ENCODE measurements at places on chromosomes 5 and 9.

DNA sequence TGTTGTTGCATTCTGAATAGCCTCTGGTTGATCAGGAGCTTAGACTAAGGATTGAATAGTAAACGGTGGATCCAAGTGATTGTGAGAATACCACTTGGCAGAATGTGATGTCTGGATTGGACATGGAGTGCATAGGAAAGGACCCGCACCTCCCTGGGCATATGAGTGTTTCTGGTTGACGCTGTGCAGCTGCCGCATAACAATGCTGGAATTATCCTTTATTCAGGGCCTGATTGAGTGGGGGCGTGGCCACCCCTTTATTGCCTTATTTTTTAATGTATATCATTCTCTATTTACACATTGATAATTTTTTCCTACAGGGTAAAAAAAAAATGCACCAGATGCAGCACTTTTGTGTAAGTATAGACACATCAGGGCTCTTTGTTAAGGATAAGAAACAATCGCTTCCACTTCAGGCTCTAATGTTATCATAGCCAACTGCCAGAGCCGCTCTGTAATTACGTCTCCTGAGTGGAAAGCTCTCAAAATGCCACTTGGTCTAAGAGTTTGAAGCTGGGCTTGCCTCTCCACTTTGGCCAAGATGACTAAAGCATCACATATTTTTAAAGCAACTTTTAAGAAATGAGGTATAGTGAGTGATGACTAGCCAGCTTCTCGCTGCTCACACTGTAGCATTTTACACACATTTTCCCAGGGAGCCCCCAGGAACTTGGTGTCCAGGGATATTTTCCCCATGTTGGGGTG lies 5.7 kb downstream of the FGD3 start:
- no peak for DNase-seq

- DNase-seq: no peak
These were observed 312.9 kb downstream of the ISL1 start for GRCh38 chr5:51696122-51696521.

DNA sequence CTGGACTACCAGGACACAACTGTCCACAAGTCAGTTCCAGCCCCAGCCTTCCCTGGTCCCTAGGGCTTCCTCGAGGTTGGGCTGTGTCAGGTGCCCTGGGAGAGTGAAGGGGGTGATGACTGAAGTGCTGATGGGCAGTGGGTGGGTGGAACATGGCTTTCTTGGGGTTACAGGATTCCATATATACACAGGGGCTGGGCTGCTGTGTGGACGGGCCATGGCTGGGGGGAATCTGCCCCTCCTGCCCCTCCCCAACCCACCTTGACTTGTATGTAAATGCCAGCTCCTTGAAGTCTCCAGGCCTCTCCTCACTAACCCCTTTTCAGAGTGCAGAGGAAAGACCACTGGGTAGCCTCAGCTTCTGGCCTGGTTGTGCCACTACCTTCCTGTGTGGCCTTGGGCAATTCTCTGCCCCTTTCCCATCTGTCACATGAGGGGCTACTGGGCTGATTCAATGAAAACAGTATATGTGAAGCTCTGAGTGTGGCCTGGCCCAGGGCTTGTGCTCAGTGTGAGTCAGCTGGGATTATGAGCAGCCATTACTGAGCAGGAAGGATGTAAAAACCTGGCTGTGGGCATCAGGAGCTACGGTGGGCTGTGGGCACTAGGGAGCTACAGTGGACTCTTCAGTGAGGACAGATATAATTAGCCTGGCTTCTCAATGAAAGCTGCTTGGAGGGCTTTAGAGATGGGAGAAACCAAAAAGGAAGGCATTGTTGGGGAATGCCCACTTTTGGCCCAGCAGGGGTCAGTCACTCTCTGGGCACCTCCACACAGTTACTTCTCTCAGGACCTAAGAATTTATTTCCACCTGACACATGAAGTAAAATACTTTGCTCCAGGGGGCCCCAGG lies 23.3 kb downstream of the PITX1 start:
- DNase-seq: no peak

GRCh38 chr5:179534431-179534830 lies 15.9 kb upstream of the RUFY1 start:
- DNase-seq: no peak

GRCh38 chr5:8471581-8471980 lies 602.6 kb downstream of the MTRR start:
- no peak for DNase-seq

DNA sequence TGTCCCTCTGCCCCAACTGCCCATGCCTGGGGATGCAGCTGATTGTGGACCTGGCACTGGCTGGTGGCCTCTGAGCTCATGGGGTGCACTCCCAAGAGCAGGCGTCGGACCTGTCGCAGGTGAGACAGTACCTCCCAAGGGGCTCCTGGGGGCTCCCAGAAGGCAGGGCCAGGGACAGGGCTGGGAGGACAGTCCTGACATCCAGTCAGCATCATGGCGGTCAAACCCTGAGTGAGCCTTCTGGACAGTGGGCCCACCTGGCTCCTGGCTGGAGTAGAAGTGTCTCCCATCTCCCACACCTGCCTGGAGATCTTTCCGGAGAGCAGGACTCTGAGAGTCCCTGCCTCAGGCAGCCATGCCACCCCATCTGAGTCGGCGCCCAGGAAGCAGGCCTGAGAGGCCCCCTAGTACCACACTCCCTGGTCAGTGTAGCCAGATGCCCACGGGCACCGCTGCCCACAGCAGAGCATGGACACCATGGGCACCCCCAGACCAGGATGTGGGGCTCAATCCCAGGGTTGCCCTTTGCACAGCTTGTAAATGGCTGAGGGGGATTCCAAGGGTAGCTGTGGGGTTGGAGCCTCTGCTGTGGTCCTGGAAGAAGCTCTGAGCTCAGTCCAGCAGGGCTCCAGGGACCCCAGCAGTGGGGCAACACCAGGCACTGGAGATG lies 6.6 kb downstream of the LCN9 start:
- no peak for DNase-seq

- DNase-seq: no peak
These were observed 250.5 kb downstream of the BNC2 start for GRCh38 chr9:16619914-16620520.

DNA sequence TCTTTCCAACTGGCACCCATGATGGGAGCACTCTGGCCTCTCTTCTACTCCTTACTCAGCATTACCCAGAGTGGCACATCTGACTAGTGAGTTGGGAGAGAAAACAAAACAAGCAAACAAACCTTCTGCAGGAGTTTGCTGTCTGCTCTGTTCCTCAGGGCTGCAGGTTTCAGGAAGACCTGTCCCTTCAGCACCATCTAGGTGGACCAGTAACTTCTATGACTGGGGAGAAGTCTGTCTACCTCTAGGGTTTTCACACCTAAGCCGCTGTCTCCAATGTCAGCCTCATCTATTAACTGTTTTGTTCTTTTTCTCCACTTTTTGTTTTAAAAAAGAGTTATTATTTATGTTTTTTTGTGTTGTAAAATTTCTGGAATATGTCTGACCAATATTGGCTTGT lies 58.7 kb downstream of the RAB3C start:
- DNase-seq: no peak

- no peak for DNase-seq
These were observed 94.8 kb downstream of the LHFPL2 start for GRCh38 chr5:78553580-78554353.

DNA sequence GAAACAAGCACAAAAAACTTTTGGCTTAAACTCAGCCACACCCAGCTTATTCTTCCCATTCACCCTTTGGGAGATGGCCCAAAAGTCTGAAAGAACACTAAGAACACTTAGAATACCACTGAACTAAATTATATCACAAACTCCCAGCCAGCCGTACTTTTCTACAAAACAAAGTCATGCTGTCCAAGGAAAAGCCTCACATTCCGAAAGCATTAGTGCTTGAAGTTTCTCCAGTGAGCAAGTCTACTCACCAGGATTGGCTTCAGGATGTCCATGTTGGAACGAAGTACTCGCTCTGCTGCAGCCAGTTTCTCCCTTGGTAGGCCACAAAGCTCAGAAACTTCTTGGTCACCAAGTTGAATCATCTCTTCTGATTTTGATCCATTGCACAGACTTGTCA lies 69.7 kb downstream of the ABCA1 start:
- no peak for DNase-seq

GRCh38 chr5:96868603-96869371 lies 7.5 kb upstream of the ERAP2 start:
- no peak for DNase-seq

DNA sequence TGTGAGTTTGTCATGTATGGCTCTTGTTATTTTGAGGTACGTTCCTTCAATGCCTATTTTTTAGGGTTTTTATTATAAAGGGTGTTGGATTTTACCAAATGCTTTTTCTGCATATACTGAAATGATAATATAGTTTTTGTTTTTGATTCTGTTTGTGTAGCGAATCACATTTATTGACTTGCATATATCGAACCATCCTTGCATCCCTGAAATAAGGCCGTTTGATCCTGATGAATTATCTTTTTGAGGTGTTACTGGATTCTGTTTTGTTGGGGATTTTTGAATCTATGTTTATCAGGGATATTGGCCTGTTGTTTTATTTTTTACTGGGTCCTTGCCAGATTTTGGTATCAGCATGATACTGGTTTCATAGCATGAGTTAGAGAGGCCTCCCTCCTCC lies 25.9 kb downstream of the SELENOP start:
- no peak for DNase-seq

DNA sequence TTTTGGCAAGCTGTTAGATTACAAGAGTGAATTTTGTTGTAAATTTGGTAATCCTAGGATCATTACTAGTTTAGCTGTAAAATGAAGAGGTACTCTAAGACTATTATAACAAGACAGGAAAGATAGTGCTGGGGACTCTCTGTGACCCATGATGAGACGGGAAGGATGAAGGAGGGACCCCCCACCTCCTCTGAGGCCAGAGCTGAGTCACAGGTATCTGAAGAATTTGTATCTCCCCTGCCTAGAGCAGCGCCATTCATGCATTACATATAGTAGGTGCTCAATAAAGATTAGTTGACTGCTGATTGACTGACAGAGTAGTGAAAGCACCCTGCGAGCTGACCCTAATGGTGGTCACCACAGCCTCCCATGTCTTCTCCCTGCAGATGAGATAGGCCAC lies 202.8 kb downstream of the SNX18 start:
- no peak for DNase-seq

DNA sequence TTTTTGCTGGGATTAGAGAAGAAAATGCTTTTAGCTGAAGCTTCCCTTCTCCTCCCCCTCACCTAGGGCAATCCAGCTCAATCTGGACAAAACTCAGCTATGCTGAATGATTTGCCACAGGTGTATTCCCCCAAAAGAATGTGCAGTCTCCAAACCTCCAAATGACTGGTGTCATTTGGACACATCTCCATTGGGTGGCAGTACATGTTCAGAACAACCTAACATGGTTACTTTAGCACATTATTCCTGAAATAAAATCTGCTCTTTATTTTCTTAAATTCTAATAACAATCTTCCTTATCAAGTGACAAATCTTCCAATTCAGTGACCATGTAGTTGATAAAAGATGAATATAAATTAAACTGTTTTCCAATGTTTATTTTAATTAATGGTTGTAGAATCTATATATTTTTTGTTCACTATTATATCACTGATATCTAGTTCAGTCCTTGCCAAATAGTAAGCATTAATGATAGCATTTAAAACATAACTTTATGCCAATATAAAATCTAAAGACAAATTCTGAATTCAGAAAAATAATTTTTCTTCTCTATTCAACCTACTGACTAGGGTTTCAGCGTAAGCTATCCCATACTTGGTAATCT lies 61.3 kb upstream of the MOCS2 start:
- DNase-seq: no peak

DNA sequence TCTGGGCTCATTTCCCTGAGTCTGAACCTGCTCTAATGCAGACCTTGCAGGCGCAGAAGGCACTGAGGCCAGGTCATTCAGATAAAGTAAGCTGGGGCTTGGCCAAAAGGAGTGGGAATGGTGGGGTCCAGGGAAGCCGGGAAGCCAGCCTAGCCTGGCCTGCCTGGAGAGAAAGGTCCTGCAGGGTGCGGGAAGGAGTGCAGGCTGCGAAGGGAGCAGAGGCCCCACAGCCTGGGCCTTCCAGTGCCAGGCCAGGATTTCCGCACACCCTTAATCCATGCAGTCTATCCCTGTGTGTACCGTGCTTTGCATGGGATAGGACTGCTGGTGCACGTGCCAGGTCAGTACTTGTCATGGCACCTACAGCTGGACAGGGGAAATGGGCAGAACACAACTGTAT lies 3.6 kb upstream of the STING1 start:
- no peak for DNase-seq

DNA sequence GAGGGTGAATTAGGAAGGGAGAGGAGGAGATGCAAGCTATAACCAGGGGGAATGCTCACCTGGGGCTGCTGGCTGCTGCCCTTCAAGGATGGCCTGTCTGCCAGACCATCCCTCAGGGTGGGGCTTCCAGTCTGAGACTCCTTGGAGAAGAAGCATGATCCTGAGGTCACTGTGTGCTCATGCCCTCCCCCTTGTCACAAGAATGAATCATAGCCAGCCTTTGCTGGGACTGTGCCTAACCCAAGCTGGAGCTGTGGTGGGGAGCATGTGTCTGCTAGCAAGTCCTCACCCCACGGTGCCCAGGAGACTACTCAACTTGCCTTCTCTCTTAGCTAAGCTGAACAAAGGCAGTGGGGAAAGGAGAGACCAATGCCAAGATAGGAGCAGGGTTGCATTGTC lies 463.6 kb downstream of the SPOCK1 start:
- DNase-seq: no peak

- no peak for DNase-seq
These were observed 143.7 kb downstream of the TTLL11 start for GRCh38 chr9:121949364-121949763.

DNA sequence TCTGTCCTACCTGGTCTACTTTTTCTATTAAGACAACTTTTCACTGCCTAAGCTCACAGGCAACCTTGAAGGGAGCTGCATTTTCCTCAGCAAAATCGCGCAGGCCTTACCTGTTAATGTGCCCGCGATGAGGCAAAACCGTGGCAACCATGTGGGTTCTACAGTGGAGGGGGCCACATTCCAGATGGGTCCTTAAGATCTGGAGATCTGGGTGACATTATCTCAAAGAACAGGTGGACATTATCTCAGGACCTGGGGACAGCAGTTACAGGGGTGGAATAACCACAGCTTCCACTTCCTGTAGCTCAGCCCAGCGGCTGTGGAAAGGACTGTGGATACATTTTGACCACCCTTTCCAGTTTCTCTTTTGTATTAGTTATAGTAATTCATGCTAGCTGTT lies 112.8 kb upstream of the PTCH1 start:
- no peak for DNase-seq

- no peak for DNase-seq
These were observed 161.9 kb downstream of the CDH6 start for GRCh38 chr5:31355337-31355736.

DNA sequence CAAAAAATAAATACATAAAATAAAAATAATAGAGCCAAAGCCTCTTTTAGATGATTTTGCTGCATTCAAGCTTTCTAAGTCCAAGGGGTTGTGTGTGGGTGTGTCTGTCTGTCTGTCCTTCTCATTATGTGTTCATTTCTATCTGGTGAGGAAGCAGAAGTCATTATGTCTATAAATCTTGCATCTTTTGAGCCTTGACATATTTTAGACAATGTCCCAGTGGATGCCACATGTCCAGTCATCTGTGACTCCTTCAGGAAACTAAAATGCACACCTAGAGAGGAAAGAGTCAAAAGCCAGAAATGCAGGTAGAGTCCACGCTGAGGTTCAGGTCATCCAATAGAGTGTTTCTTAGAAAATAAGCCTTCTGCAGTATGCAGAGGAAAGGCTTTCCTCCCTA lies 80.9 kb downstream of the GALNT10 start:
- DNase-seq: no peak

- DNase-seq: no peak
These were observed 24.4 kb upstream of the SH3RF2 start for GRCh38 chr5:145912019-145912418.

All from stimulated activated CD4-positive, alpha-beta T cell treated with anti-CD3 and anti-CD28 coated beads, Interleukin-15, amount 100 ng/mL, for 48 hours (primary cell).